Occipital lobe (tissue), 3 donors: ENCODE measurements at places on chromosomes 5 and 9. TPM values are rescaled to one million over a fixed set of nuclear protein-coding genes. Genes with fewer than 3 reads are reported as not detected.

Gene C5orf58
- total RNA-seq: not detected

Gene C5orf34
- 4.4 TPM for total RNA-seq

Gene NUTM2G
- total RNA-seq: not detected

Gene C1QTNF2
- total RNA-seq: 3.1 TPM

Gene SHOC1
- total RNA-seq: 0.16 TPM

Gene LECT2
- total RNA-seq: not detected

Gene N4BP3
- total RNA-seq: 8.0 TPM

Gene MYORG
- 4.7 TPM for total RNA-seq

Gene TMEM232
- 19.3 TPM for total RNA-seq

Gene GPX3
- total RNA-seq: 12.3 TPM

Gene PPP2R2B
- total RNA-seq: 141 TPM

Gene PCDHGA4
- total RNA-seq: 8.4 TPM
